ENCODE measurements at places on chromosomes 1 and 21. TPM values are rescaled to one million over a fixed set of nuclear protein-coding genes. Genes with fewer than 3 reads are reported as not detected.

GRCh38 chr1:71045463-71046028, 2.1 kb downstream of the PTGER3 start:
- peaks cover 23% of the 10 kb centered on the region for H3K4me1 ChIP-seq
- peak overlapping the region; percentile 42 for H3K27ac ChIP-seq
- peaks cover 38% of the 10 kb centered on the region for H3K27me3 ChIP-seq
- DNase-seq: no peak

- no peaks in the 10 kb centered on the region for H3K4me1 ChIP-seq
- DNase-seq: no peak
- no peak overlapping the region for H3K4me3 ChIP-seq
- no peaks in the 10 kb centered on the region for H3K36me3 ChIP-seq
These were observed 802.6 kb downstream of the PLA2G4A start for GRCh38 chr1:187631381-187631675.

DNA sequence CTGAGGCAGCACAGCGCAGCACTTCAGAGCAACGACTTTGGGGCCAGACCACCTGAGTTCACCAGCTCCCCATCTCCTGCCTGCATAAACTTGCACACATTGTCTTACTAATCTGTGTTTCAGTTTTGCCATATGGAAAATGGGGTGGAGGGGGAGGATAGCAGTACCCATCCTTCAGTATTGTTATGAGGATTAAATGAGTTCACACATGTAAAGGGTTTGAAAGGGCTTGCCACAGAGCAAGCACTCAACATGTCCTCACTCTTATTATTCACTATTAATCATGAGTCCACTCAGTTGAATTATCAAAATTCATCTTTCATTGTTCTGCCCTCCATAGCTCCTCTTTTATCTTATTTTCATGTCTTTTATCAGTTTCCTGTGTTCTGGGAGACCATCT, 40.1 kb upstream of the BMP8B start:
- no peaks in the 10 kb centered on the region for H3K27me3 ChIP-seq
- H3K4me1 ChIP-seq: peaks cover 6% of the 10 kb centered on the region
- no peak for DNase-seq
- H3K4me3 ChIP-seq: no peak overlapping the region

GRCh38 chr1:19258353-19258752, 6.7 kb downstream of the MRTO4 start:
- peaks cover 19% of the 10 kb centered on the region for H3K4me1 ChIP-seq
- peaks cover 46% of the 10 kb centered on the region for H3K36me3 ChIP-seq
- DNase-seq: no peak
- no peak overlapping the region for H3K4me3 ChIP-seq

GRCh38 chr1:221212926-221213325, 333.7 kb downstream of the HLX start:
- H3K27ac ChIP-seq: no peak overlapping the region
- no peak overlapping the region for H3K4me3 ChIP-seq
- H3K36me3 ChIP-seq: no peaks in the 10 kb centered on the region
- no peak for DNase-seq
- no peaks in the 10 kb centered on the region for H3K4me1 ChIP-seq

DNA sequence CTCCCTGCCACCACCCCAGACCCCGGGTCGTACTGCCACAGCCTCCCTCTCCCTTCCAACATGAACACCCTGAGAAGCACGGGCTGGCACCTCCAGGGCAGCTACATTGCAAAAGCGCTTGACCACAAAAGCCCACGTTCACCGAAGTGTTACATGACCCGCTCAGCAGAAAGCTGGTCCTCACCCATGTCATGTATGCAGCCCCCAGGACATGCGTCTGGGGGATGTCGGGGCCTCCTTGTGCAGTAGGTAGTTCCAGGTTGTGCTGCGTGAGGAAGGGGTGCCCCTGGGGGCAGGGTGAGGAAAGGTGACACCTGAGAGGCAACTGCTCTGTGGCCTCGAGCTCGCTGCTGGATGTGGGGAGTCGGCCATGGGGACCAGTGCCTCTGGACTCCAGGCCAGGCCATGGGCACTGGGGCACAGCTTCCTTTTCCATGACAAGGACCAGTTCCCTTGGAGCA, 102.0 kb upstream of the C1orf174 start:
- no peak for DNase-seq
- peaks cover 63% of the 10 kb centered on the region for H3K27me3 ChIP-seq

DNA sequence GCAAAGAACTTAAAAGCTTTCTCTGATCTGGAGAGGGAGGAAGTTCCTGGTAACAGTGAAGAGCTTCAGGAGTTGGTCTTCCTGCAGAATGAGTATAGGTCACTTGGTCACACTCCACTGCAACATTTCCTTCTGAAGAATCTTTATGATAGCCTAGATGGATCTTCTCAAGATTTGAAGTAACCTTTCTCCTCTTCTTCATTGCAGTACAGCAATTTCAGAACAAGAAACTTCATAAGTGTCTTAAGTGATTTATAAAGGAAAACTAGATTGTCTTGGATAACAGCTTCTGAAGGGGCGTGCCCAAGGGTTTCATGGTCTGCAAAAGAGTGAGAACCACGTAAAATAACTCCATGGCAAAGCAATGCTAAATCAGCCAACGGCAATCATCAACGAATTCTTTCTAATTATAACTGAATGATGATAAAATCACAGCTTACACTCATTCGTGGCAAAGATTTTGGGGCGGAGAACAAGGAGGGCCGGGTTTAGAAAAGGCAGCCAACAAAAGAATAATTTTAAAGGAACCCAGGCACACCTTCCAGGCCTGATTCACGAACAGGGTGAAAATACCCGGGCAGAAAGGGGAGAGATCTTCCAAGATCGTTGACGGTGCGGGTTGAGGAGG, 53.9 kb upstream of the ASPM start:
- peak; percentile 53 for DNase-seq
- peak overlapping the region; percentile 88 for H3K4me3 ChIP-seq
- no peaks in the 10 kb centered on the region for H3K36me3 ChIP-seq
- no peaks in the 10 kb centered on the region for H3K27me3 ChIP-seq
- H3K27ac ChIP-seq: peak overlapping the region; percentile 97

- no peaks in the 10 kb centered on the region for H3K27me3 ChIP-seq
- H3K4me3 ChIP-seq: no peak overlapping the region
- H3K4me1 ChIP-seq: no peaks in the 10 kb centered on the region
- H3K36me3 ChIP-seq: no peaks in the 10 kb centered on the region
- no peak overlapping the region for H3K27ac ChIP-seq
- peak; percentile 66 for DNase-seq
These were observed 19.5 kb upstream of the PSMB2 start for GRCh38 chr1:35660581-35661473.

DNA sequence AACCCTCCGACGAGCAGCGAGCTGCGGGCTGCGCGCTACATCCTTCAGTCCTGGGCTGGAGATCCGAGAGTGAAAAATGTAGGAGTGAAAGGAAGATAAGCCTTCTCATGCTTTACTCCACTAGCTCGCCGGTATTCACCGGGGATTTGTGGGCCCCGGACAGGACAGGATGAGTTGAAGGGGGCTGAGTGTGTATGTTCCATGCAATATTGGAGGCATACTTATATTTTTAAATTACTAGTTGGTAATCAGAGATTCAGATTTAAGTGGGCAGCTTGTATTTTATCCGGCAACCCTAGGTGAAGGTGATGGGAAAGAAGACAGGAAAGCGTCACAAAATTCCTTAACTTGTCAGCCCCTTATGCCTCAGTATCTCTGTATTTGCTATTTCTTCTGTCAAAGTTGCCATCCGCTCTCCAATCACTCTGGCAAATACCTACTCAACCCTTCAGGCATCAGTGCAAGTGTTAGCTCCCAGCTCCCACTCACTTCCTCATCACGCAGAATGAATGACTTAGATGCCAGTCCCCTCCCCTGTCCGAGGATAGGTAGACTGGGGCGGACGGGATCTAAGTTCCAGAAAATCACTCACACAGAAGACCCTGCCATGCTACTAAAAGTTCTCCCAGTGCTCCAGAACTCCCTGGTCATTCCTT, 503 bp upstream of the PIGM start:
- H3K27me3 ChIP-seq: no peaks in the 10 kb centered on the region
- no peaks in the 10 kb centered on the region for H3K36me3 ChIP-seq
- peak overlapping the region; percentile 91 for H3K4me3 ChIP-seq
- DNase-seq: peak; percentile 30

DNA sequence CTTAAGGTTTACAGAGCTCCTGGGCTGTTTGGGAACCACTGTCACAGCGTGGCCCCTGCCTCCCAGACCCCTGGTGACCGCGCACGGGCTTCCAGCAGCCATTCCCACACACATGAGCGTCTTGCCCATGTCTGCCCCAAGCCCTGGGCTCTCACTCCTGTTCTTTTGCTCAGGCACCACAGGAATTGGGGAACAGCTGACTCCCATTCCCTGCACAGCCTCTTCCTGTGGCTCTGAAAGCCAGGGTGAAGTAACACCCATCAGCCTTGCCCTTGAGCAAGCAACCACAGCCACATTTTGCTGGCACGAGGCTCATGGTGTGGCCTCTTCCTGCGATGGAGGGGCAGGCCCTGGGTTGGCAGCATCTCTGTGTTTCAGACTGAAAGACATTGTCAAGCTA, 14.3 kb upstream of the GPR157 start:
- H3K4me3 ChIP-seq: no peak overlapping the region
- H3K4me1 ChIP-seq: no peaks in the 10 kb centered on the region
- no peaks in the 10 kb centered on the region for H3K36me3 ChIP-seq

DNA sequence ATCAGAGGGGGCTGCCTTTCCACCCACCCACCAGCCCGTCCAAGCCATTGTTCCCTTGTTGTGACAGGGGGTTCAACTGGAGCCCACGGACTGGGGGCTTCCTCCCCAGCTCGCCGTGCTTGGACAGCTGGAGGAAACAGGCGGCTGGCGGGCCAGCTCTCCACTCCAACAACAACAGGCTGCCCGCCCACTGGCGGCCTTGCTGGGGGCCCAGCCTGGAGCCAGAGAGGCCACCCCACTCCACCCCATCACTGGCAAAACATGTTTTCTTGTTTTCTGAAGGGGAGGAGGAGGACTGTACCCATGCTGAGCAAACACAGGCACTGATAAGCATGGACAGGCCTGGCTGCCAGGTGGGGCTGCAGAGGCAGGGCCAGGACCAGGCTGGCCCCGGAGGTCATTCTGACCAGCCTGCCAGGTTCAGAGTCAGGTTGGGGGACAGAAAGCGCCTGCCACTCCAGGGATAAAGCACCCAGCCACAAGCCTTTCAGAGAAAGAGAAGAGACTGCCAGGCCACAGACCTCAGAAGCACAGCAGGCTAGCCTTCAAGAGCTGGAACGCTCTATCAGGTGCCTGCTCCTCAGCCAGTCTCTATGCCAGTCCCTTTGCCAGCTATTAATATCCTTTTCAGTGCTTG, 32.8 kb downstream of the GJA4 start:
- peaks cover 10% of the 10 kb centered on the region for H3K4me1 ChIP-seq
- H3K36me3 ChIP-seq: no peaks in the 10 kb centered on the region
- H3K27me3 ChIP-seq: no peaks in the 10 kb centered on the region
- peak overlapping the region; percentile 77 for H3K27ac ChIP-seq

DNA sequence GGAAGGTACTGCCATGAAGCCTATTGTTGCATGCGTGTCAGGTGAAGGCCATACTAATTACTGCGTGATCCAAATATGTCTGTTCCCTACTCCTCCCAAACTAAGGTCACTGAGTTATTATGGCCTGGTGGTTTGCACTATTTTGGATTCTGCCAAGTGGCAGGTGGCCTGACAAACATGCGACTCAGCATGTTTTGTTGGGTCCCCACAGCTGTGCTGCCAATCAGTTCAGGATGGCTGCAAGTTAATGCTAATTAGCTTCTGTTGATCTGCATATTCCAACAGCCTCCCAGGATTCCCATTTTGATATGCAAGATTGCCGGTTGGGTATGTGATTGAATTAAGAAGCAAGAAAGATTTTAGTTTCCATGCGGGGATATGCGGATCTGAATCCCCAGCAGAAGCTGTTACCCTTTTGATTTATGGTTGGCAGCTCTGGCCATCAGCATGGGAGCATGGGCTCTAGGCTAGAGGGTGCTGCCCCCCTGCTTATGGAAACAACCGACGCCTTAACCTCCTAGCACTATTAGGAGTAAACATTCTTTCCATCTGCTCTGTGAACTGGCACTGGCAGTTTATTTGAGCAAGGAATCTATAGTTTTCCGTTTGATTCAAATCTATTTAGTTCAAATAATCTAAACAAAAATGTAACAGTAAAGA, 429.8 kb upstream of the C1orf87 start:
- H3K4me1 ChIP-seq: no peaks in the 10 kb centered on the region
- no peak overlapping the region for H3K4me3 ChIP-seq
- H3K27ac ChIP-seq: no peak overlapping the region
- H3K36me3 ChIP-seq: no peaks in the 10 kb centered on the region

- peak overlapping the region; percentile 70 for H3K27ac ChIP-seq
- peaks cover 54% of the 10 kb centered on the region for H3K36me3 ChIP-seq
- DNase-seq: no peak
- H3K27me3 ChIP-seq: no peaks in the 10 kb centered on the region
- peaks cover 11% of the 10 kb centered on the region for H3K4me1 ChIP-seq
- H3K4me3 ChIP-seq: no peak overlapping the region
These were observed 31.8 kb downstream of the DHRS3 start for GRCh38 chr1:12585951-12586942.

DNA sequence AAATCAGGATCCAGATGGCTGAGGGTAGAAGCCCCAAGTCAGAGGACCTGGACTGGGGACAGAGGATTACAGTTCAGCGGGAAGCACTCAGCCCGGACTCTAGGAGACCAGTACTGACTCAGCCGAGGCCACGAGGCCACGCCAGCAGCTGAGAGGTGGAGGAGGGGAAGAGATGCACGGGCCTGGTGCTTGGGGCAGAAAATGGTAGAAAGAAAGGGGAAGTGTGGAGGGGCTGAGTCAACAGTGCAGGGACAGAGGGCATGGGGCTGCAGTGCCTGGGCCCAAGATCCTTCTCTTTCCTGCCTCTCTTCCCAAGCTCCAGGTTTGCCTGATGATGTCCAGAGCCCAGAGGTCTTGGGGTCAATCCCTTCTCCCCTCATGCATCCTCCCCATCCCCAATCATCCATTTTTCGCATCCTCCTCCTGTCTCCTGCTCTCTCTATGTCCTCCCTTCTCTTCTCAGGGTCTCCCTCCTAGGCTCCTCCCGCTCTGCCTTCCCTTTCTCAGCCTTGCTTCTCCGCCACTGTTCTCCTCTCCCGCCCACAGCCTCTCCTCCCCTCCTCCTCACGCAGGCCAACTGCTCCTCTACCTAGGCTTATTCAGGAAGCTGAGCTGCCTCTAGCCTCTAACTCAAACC, 7.7 kb downstream of the ARHGEF2 start:
- H3K27ac ChIP-seq: peak overlapping the region; percentile 98
- H3K4me1 ChIP-seq: peaks cover 81% of the 10 kb centered on the region
- H3K4me3 ChIP-seq: no peak overlapping the region
- DNase-seq: peak; percentile 51

DNA sequence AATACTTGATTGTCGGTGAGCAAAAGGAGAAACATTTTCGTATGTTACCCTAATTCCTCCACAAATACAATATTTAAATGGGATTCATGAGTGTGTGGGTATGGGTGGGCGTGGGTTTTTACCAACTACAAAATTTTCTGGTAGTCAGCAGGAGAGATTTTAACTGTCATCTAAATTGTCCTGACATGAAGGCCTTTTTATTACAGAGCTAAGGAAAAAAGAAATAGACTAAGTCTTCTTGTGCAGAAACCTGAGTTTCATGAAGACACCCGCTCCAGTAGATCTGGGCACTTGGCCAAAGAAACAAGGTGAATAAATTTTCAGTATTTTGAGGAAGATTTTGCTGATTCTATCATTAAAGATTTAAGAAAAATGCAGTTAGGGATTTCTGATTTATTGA, 752 bp downstream of the RGS18 start:
- no peak for DNase-seq
- H3K27me3 ChIP-seq: no peaks in the 10 kb centered on the region
- no peak overlapping the region for H3K4me3 ChIP-seq
- H3K4me1 ChIP-seq: no peaks in the 10 kb centered on the region
- H3K27ac ChIP-seq: no peak overlapping the region
- H3K36me3 ChIP-seq: no peaks in the 10 kb centered on the region

PARS2 gene
- not detected for total RNA-seq

FAAH gene
- 120 TPM for total RNA-seq

LCK gene
- total RNA-seq: 6.4 TPM

CLCA2 gene
- not detected for total RNA-seq

DENND2C gene
- 3.6 TPM for total RNA-seq

C4BPA gene
- not detected for total RNA-seq

SORT1 gene
- 48.1 TPM for total RNA-seq

ZBTB40 gene
- total RNA-seq: 34.2 TPM

NIBAN1 gene
- 85.6 TPM for total RNA-seq

OLFML2B gene
- total RNA-seq: 56.0 TPM

All from stomach (tissue), 19 donors.